ENCODE measurements at places on chromosomes 6 and 20. TPM values are rescaled to one million over a fixed set of nuclear protein-coding genes. Genes with fewer than 3 reads are reported as not detected.

DNA sequence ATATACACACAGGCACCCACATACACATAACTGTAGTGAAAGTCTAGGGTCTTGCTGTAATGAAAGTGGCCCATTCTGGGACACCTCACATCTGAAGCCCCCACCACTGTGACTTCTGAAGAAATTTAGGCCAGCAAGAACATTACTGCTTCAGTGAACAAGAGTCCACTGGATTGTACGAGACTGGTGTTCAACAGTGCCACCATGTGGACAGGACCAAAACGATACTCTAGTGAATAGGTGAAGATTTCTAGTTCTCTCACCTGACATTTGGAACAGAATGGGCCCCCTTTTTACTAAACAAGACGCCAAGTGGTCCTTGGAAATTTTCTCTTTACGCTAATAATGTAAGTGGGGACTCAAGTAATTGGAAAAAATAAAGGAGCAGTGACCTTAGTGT, 156.9 kb downstream of the MAFB start:
- peak; percentile 56 for DNase-seq

Gene MMP24
- total RNA-seq, result 5.8 TPM

Gene RAET1L
- total RNA-seq, result 2.3 TPM

Gene TCP11
- not detected for total RNA-seq

Data from Calu3 (cell line).